NCI-H1436 (cell line): ENCODE measurements at places on chromosomes 3 and 15.

DNA sequence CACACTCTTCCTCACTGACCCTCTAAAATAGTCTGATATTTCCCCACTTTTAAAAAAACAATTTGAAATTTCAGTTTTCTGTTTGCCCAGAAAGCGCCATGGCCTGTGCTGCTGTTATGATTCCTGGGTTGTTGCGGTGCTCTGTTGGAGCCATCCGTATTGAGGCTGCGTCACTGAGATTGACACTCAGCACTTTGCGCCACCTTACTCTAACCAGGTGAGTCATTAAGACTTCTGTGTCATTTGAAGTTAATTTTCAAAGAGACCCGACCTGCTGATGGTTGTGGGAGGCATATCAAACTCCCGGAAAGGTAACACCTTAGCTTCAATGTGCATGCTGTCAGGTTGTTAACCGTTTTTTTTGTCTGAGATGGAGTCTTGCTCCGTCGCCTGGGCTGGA is 5.8 kb downstream of the OXNAD1 start:
- no peak for DNase-seq

- DNase-seq = peak; percentile 68
Measured at GRCh38 chr3:149366941-149367840, 10.3 kb downstream of the TM4SF1 start.

- no peak for DNase-seq
Measured at GRCh38 chr3:194276768-194277103, 74.4 kb downstream of the CPN2 start.

DNA sequence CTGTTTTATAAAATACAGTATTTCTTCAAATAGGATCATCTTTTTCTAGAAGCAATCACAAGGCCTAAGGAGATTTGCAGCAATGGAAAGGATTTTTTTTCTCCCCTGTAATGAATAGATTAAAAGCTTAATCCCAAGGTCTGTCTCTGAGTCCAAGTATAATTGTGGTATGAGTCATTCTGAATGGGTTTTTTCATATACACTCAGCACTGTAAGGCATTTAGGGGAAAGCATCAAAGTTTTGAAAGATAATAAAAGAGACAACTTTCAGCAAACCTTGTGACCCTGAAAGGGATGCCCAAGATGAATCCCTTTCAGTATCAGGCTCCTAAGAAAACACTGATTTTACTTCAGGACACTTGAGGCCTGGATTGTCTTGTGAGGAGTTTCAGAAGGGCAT is 23.3 kb upstream of the LARS2 start:
- DNase-seq = no peak

DNA sequence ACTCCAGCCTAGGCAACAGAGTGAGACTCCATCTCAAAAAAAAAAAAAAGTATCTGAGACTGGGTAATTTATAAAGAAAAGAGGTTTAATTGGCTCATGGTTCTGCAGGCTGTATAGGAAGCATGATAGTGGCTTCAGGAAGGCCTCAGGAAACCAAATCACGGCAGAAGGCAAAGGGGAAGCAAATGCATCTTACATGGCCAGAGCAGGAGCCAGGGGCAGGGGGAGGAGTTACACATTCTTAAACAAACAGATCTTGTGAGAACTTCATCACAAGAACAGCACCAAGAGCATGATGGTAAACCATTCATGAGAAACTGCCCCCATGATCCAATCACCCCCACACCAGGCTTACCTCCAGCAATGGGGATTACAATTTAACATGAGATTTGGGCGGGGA is 37.2 kb downstream of the ACAP2 start:
- no peak for DNase-seq

DNA sequence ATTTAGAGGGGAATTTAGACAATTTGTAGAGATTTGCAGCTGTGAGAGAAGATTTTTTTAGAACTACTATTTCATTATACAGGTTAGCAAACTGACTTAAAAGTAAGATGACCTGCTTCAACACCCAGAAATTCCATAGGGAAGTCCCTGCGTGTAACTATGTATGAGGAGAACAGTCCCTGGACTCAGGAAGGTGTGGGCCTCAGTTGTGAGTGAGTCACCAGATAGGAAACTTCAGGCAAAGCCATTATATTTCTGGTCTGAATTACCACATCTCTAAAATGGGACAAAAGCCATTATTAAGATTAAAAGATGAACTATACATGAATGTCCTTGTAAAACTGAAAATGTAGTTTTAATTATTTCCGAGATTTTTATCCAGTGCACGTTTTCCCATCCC is 488.3 kb upstream of the GOLIM4 start:
- no peak for DNase-seq

- no peak for DNase-seq
Measured at GRCh38 chr3:39108200-39108710, 775 bp downstream of the TTC21A start.

DNA sequence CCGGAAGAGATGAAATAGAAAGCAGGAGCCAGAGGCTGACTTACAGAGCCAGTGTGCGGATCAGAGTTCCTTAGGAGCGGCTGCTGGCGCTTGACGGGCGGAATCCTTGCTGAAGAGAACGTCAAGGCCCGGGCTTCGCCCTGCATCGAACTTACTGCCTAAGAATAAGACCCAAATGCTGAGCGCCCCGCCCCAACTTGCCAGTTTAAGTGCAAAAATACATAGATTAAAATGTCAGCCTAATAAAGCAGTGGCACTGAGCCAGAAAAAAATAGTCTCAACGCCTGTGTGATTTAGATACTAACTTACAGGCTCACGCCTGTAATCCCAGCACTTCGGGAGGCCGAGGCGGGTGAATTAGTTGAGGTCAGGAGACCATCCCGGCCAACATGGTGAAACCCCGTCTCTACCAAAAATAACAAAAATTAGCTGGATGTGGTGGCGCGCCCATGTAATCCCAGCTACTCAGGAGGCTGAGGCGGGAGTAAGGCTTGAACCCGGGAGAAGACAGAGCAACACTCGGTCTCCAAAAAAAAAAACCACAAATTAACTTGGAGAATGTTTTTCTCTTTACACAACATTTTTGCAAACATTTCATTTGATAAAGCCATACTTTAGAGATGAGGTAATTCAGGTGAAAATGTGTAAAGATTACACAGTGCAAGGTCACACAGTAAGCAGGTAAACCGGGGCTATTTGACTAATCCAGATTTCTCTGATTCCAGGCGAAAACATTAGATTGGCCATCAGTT is 1.2 kb upstream of the UBP1 start:
- DNase-seq = peak; percentile 46

DNA sequence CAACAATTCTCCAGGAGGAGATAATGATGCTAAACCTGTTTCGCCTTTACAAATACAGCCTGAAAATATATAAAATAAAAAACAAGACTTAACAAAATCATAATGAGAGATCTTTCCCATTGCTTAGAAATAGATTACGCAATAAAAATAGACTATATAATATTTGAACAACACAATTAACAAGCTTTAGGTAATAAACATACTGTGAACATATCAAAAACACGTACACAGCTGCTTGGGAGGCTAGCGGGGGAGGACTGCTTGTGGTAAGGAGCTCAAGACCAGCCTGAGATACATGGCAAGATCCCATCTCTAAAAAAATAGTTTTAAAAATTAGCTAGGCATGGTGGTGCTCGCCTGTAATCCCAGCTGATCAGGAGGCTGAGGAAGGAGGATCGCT is 8.7 kb downstream of the NSMCE3 start:
- no peak for DNase-seq

GRCh38 chr15:52344592-52344991 is 49.0 kb upstream of the MYO5C start:
- no peak for DNase-seq

DNA sequence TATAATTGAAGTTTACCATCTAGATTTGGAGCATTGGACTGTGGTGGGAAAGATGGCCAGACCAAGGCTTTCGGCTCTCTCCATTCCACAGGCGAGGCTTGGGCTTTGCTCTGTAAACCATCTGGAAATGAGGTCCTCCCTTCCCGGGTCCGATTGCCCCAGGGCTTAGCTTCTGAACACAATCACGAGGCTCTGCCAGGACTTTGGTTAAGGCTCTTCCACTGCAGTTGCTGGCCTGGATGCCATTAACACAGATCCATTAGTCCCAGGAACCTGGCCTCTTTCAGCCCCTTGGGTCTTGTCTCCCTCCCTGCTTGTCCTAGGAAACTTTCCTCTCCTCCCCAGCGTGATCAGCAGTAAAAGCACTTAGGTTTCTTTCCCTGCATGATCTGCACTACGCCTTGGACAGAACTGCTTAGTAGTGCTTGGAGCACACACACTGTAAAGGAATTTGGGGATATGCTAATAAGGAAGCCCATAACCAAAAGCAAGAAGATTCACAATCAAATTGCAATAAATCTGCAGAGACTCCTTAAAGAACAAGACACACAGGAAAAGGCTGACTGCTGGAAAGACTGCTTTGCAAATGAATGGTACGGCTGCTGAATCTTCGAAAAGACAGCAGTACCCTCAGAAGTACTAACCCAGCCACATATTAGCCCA is 154.3 kb downstream of the ECT2 start:
- DNase-seq = no peak

GRCh38 chr3:4091786-4092185 is 211.4 kb upstream of the SETMAR start:
- no peak for DNase-seq

DNA sequence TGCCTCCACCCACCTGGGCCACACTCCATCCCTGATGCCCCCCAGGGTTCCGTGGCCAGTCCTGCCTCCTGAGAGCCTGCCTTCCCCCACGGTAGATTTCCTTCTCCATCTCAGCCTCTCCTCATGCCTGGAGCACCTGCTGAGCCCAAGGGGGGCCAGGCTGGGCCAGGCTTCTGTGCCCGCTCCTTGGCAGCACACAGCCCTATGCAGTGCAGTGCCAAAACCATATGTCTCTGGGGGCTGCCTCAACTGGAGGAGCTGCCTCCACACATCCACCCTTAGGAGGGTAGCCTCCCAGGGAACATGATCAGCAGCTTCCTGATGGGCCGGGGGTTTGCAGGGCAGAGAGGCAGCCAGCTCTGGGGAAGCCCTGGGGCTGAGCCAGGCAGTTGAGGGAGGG is 24.6 kb upstream of the GATA2 start:
- no peak for DNase-seq

DNA sequence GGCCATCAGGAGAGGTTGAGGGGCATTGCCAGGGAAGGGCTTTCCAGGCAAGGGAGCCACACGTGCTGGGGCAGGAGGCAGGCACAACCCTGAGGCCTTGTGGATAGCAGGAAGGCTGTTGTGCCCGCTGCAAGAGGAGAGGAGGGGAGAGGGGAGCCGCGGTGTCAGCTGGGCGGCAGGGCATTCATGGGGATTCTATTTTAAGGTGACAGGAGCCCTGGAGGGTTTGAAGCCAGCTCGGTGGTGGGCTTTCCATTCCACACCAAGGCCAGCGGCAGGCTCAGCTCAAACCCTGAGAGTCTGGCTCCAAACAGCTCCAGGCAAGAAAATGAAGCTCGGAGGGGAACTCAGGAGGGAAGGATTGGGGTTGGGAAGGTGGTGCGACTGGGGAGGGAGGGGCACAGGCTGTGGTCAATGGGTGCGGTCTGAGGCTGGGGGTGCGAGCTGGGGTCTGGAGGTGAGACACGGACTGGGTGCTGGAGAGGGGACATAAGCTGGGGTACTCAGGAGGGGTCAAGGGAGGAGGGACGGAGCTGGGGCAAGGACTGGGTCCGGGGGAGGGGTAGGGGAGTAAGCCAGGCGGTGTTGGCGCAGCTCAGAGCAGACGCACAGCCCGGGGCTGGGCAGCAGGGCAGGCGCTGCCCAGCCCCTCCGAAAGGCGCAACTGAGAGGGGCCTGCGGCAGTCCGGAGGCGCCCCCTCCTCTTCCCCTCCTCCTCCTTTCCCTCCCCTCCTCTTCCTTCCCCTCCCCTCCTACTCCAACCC is 43.4 kb downstream of the TPRA1 start:
- no peak for DNase-seq

GRCh38 chr3:179732661-179733348 is 80.0 kb downstream of the USP13 start:
- DNase-seq = no peak

DNA sequence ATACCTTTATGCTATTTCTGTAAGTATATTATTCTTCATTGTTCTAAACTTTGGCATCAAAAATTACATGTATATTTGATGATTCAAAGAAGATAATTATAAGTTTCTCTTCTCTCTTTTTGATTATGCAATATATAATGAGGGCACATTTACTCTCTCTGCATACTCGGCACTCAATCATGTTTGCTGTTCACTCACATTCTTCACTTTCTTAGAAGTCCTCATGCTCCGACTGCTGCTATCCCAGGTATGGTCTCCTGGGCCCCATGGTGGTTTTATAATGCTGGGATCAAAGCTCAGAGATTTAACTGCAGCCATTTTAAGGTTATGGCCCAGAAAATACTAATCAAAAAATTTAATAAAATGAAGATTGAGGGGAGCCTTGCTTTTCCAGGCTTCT is 529.7 kb upstream of the IL12A start:
- no peak for DNase-seq

DNA sequence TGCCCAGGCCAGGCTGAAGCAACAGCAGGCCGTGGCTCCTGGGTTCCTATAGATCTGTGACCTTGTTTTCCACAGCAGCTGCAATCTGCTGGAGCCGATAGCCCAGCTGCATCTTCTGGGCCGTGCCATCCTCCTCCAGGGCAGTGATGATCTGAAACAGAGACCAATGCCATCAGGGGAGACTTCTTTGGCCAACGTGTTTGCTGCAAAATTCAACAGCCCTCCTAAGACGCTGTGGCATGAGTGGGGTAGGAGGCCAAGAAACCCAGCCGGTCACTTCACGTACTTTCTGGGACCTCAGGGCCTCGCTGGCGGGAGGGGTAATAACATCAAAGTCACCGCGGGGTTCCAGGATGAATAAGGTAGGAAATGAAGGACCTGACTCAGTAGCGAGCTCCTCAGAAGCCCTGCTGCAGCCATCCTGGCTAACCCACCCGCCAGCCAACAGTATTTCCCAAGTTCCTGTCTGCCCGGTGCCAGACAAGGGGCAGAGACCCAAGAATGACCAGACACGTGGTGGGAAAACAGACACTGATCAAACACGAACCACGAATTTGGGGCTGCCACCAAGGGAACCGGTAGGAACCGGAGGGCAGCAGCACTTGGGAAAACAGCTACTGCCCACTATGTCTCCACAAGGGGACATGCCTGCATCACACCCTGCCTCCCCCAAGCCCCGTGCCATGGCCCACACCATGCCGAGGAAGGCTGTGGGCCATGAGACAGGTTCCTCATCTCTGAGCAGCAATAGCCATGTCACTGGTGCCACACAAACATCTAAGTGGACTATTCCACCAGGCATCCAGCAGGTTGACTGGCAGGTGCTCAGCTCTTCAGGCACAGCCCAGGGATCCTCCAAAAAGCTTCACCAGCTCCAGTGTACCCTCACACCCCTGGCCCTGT is 25.2 kb downstream of the PLXNB1 start:
- no peak for DNase-seq

GRCh38 chr3:126571078-126571477 is 12.3 kb upstream of the C3orf22 start:
- no peak for DNase-seq

DNA sequence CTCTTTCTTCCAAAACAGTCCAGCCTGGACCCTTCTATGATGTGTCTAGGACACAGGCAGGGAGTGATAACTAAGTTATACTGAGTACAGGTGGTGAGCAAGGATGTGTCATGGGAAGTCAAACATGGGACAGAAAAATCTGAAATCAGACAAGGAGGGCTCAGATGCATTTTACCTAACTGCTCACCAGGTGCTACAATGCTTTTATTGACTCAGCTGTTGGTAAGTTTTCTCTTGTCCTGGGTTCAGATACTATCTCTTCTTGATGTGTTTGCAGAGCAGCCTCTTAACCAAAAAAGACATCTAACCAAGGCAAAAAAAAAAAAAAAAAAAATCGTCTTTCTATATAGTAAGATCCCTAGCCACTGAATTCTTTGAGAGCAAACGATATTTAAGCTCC is 378.6 kb downstream of the VPS13C start:
- no peak for DNase-seq
